ENCODE measurements at places on chromosomes 2 and 18. TPM values are rescaled to one million over a fixed set of nuclear protein-coding genes. Genes with fewer than 3 reads are reported as not detected.
A peak's percentile ranks its signal among the peaks of the same experiment; 100 is the strongest.

DNA sequence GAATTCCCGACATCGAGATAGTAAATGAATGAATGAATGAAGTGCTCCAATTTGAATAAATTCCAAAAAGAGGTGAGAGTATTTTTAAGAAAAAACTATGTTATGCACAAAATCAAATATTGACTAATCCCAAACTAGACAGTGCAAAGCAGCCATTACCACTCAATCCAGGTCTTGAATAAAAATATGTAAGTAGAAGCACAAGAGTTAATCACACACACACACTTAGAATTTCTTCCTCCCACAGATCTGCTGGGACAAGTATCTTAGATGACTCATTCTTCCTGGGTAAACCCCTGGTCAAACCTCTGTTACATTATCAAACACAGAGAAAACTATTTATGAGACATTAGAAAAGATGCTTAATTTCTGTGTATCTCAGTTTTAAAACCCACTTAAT lies 102.0 kb downstream of the PLA2R1 start:
- H3K4me3 ChIP-seq = no peak overlapping the region
- H3K36me3 ChIP-seq = no peaks in the 10 kb centered on the region
- peak; percentile 6 for DNase-seq
- no peaks in the 10 kb centered on the region for H3K4me1 ChIP-seq

DNA sequence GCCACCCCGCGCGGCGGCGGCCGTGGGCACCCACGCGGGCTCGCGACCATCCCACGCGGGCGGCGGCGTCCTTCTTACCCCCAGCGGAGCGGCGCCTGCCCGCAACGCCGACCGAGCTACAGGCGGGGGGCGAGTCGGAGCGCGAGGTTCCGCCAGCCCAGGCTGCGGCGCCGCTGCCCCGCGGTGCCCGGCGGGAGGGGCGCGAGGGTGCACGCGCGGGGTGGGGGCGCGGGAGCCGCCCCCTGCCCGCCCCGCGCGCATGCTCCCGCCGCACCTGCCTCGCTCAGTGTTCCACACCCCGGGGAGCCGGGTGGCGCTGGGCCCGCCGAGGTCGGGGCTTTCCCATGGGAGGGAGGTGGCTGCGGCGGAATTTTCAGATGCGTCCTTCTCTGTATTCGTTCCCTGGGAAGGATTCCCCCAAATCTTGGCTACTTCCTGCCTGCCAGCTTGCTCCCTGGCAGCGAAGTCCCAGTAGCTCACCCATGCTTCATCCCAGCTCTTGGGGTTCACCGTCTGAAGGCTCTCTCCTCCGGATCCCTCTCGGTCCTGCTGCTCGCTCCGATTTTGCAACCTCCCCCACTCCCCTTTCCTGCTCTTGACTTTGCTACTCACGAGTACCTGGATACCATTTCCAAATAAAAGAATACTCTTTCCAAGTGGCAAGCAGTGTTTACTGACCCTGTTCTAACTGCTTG lies at the start of gene L3MBTL4:
Gene L3MBTL4 (minus strand): TSS at position 189 of the 695 bp plus-strand sequence. CDS start 103,286 bp downstream, outside the sequence.
- H3K27me3 ChIP-seq = no peaks in the 10 kb centered on the region
- H3K4me1 ChIP-seq = no peaks in the 10 kb centered on the region
- peak within 1 kb of the TSS; percentile 84 for H3K27ac ChIP-seq
- DNase-seq = peak; percentile 59
- no peaks in the 10 kb centered on the region for H3K36me3 ChIP-seq

DNA sequence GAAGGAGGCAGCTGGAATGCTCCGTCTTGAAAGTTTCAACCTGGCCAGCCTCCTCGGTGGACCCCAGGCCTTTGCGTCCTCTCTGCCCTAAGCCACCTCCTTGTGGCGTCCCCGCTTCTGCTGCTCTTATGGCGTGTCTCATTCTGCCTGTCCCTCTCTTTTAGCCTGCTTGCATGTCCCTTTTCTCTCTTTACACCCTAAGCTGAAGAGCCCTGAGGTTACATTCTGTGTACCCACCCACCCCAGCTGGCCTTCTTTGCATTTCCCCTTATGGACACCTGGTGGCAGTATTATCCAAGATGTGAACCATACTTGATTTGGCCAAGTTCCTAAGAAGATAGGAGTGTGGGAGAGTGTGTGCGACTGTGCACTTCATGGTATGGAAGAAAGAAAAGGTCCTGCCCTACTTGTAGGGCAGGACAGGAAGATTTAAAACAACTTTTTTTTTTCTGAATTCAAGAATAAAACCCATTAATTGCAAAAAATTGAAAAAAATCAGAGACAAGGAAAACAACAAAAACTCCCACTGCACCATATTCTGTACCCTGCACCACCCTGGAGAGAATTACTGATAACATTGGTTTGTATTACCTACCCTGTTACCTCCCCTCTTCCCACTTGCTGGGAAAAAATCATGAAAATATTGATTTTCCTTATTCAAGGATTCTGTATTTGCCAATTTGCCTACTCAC lies 77.4 kb downstream of the DYSF start:
- no peak overlapping the region for H3K27ac ChIP-seq
- H3K4me1 ChIP-seq = no peaks in the 10 kb centered on the region
- H3K27me3 ChIP-seq = peaks cover 2% of the 10 kb centered on the region
- DNase-seq = no peak
- H3K36me3 ChIP-seq = no peaks in the 10 kb centered on the region

GRCh38 chr2:112836163-112836560 lies 417 bp downstream of the IL1B start:
- H3K4me3 ChIP-seq = no peak overlapping the region
- no peak overlapping the region for H3K27ac ChIP-seq
- no peaks in the 10 kb centered on the region for H3K36me3 ChIP-seq
- H3K27me3 ChIP-seq = peaks cover 2% of the 10 kb centered on the region
- no peaks in the 10 kb centered on the region for H3K4me1 ChIP-seq

Gene GCG
- total RNA-seq = 1.6 TPM

Gene GMPPA
- total RNA-seq = 53.8 TPM

DNA sequence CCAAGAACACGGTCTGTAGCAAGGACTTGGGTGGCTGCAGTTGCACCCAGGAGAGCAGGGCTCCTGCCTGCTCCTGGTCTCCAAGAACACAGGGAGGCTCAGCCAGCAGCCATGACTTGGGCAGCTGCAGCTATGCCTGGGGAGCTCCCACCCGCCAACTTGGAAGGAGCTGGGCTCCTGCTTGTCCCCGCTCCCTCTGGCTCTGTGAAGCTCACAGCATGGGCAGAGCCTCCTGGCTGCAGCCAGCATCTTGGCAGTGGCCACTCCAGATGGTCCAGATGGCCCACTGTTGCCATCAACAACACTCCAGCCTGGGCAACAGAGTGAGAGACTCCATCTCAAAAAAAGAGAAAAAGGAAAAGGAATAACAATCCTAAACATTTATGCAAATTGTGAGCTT lies 5.2 kb downstream of the ZSCAN30 start:
- no peaks in the 10 kb centered on the region for H3K4me1 ChIP-seq
- no peaks in the 10 kb centered on the region for H3K27me3 ChIP-seq
- H3K4me3 ChIP-seq = no peak overlapping the region

Gene INPP5D
- 18.8 TPM for total RNA-seq

Gene PRADC1
- total RNA-seq = 21.4 TPM

DNA sequence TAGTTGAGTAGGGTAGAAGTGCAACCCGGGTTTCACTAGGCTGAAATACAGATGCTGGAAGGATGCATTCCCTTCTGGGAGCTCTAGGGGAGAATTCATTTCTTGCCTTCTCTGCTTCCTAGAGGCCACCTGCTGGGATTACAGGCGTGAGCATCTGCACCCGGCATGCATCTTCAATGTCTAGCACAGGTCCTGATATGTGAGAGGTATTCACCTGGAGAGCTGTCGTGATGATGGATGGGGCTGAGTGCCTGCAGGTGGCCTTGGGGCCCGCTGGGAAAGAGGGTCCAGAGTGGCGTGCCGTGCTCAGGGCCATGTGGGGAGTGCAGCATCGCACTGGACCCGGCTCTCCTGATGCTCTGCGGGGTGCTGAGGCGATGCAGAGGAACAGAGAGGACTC lies 6.6 kb upstream of the NTSR2 start:
- no peaks in the 10 kb centered on the region for H3K36me3 ChIP-seq
- no peaks in the 10 kb centered on the region for H3K4me1 ChIP-seq
- no peak for DNase-seq
- no peak overlapping the region for H3K4me3 ChIP-seq

- no peaks in the 10 kb centered on the region for H3K27me3 ChIP-seq
- H3K27ac ChIP-seq = no peak overlapping the region
- H3K4me3 ChIP-seq = no peak overlapping the region
- peaks cover 4% of the 10 kb centered on the region for H3K4me1 ChIP-seq
- no peaks in the 10 kb centered on the region for H3K36me3 ChIP-seq
These were observed 47.0 kb upstream of the IHH start for GRCh38 chr2:219107758-219108157.

GRCh38 chr2:58182527-58182926 lies 58.6 kb downstream of the FANCL start:
- H3K4me3 ChIP-seq = no peak overlapping the region
- no peak overlapping the region for H3K27ac ChIP-seq
- H3K27me3 ChIP-seq = no peaks in the 10 kb centered on the region
- H3K4me1 ChIP-seq = no peaks in the 10 kb centered on the region
- no peaks in the 10 kb centered on the region for H3K36me3 ChIP-seq

Gene TCF7L1
- total RNA-seq = 2.6 TPM

DNA sequence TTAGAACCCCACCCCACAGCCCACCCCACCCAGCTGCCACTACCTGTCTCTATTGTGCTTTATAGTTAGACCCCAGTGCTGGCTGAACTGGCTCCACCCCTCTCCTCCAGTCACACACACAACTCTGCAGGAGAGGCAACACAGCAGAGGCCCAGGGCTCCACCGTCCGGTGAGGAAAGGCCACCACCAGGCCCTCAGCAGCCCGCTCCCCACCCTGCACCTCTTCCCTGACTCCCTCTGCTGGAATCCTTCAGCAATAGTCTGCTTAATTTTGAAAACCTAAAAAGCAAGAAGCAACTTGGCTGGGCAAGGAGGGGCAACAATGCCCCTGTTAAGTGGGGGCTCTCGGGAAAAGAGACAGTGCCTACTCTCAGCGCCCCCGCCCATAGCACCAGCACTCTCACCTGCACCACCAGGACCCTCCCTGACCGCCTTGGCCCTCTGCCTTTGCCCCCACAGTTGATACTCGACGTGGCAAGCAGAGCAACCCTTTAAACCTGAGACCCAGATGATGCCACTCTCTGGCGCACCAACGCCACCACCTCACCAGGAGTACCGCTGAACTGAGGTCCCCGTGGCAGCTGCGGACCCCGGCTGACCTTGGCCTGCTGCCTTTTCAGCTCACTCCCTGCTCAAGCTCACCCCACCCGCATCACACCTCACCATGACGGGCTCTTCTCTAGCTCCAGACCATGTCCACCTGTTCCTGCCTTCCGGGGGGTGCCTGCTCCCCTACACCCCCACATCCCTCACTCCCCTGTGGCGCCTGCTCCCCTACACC lies 45.7 kb downstream of the NDUFA10 start:
- no peak for DNase-seq
- H3K27ac ChIP-seq = no peak overlapping the region
- H3K4me3 ChIP-seq = no peak overlapping the region
- H3K27me3 ChIP-seq = no peaks in the 10 kb centered on the region

DNA sequence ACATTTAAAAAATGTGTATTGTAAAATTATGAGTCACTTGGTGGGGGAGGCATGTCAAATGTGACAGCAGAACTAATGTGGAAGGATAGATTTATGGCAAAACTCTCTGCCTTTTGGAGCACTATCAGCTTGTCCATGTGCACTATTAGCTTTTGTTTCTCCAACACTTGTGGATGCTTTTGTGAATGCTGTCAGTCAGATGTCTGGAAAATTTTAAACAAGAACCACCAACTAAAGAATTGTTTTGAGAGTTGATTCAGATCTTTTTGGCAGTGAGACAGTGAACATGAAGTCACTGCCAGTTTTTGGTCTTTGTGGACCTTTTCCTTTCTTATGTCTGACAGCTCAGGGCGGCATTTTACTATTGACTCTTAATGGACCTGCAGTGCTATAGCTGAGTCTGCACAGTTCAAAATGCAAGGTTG lies 72.4 kb downstream of the KIAA1328 start:
- no peak overlapping the region for H3K4me3 ChIP-seq
- H3K27me3 ChIP-seq = no peaks in the 10 kb centered on the region
- no peak overlapping the region for H3K27ac ChIP-seq
- H3K36me3 ChIP-seq = no peaks in the 10 kb centered on the region
- no peaks in the 10 kb centered on the region for H3K4me1 ChIP-seq

Gene FAP
- total RNA-seq = not detected

- DNase-seq = no peak
- no peaks in the 10 kb centered on the region for H3K27me3 ChIP-seq
- no peaks in the 10 kb centered on the region for H3K4me1 ChIP-seq
- no peak overlapping the region for H3K27ac ChIP-seq
- H3K4me3 ChIP-seq = no peak overlapping the region
These were observed 362.6 kb downstream of the RIT2 start for GRCh38 chr18:42752916-42753315.

GRCh38 chr18:24490539-24490938 lies 30.1 kb downstream of the HRH4 start:
- H3K27ac ChIP-seq = no peak overlapping the region
- no peak for DNase-seq
- H3K27me3 ChIP-seq = no peaks in the 10 kb centered on the region
- no peak overlapping the region for H3K4me3 ChIP-seq
- H3K36me3 ChIP-seq = no peaks in the 10 kb centered on the region
- no peaks in the 10 kb centered on the region for H3K4me1 ChIP-seq

Gene VWA3B
- not detected for total RNA-seq

DNA sequence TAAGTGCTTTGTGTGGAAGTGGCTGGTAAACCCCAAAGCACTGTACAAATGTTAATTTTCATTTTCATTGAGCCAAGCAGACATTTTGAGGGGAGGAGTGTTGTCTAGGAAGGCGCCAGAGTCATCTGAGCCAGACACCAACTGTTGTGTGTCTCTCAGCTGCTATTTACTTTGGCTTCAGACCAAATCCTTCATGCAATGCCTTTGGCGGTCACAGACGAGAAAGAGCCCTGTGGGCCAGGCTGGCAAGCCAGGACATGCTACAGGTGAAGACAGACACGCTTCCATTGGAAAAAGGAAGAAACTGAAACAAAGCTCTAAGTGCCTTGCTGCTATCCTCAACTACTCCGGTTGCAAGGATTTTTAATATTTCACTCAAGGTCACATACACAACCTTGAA lies 115.4 kb upstream of the CDC42EP3 start:
- H3K27ac ChIP-seq = no peak overlapping the region
- peak; percentile 84 for DNase-seq
- H3K27me3 ChIP-seq = no peaks in the 10 kb centered on the region
- H3K4me1 ChIP-seq = no peaks in the 10 kb centered on the region
- no peak overlapping the region for H3K4me3 ChIP-seq
- no peaks in the 10 kb centered on the region for H3K36me3 ChIP-seq

Gene CNTNAP5
- 0.11 TPM for total RNA-seq

DNA sequence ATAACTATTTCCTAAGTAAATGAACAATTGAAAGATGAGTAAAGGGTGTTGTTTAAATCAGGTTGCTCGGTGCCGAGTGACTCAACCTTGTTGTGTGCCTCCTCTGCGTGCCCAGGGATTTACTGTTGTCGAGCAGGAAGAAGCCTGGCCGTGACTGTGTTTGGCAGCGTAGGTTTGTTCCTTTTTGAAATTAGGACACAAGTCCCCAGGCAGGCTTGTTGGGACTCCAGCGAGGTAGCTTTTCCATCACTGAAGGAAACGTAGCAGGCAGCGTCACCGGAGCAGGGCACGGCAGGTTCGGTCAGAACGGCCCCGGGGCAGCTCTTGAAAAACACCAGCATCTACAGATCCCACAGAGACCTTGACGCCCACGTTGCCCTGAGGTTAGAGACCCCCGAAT lies 48.6 kb downstream of the TMEM18 start:
- peak; percentile 23 for DNase-seq
- no peaks in the 10 kb centered on the region for H3K36me3 ChIP-seq
- no peak overlapping the region for H3K4me3 ChIP-seq
- no peak overlapping the region for H3K27ac ChIP-seq
- H3K27me3 ChIP-seq = no peaks in the 10 kb centered on the region
- no peaks in the 10 kb centered on the region for H3K4me1 ChIP-seq

GRCh38 chr2:41927581-41928264 lies 120.1 kb upstream of the PKDCC start:
- H3K27ac ChIP-seq = no peak overlapping the region
- no peaks in the 10 kb centered on the region for H3K36me3 ChIP-seq
- no peak for DNase-seq
- H3K27me3 ChIP-seq = no peaks in the 10 kb centered on the region
- H3K4me1 ChIP-seq = no peaks in the 10 kb centered on the region
